Chondrocyte (in vitro differentiated cells): ENCODE measurements at places on chromosomes 2 and 18. TPM values are rescaled to one million over a fixed set of nuclear protein-coding genes. Genes with fewer than 3 reads are reported as not detected.

GRCh38 chr2:85248773-85249509, 78.8 kb downstream of the TGOLN2 start:
- peaks cover 54% of the 10 kb centered on the region for H3K4me1 ChIP-seq
- peak overlapping the region; percentile 91 for H3K27ac ChIP-seq
- no peaks in the 10 kb centered on the region for H3K27me3 ChIP-seq
- H3K4me3 ChIP-seq: peak overlapping the region; percentile 23
- peak; percentile 53 for DNase-seq
- H3K36me3 ChIP-seq: peaks cover 3% of the 10 kb centered on the region

TMEM17 gene
- 2.6 to 3.8 TPM (median 3.8 TPM) in 3 replicates for total RNA-seq

RAB6D gene
- 0.07 TPM in 1 of 3 replicates, not detected in the others for total RNA-seq

DNA sequence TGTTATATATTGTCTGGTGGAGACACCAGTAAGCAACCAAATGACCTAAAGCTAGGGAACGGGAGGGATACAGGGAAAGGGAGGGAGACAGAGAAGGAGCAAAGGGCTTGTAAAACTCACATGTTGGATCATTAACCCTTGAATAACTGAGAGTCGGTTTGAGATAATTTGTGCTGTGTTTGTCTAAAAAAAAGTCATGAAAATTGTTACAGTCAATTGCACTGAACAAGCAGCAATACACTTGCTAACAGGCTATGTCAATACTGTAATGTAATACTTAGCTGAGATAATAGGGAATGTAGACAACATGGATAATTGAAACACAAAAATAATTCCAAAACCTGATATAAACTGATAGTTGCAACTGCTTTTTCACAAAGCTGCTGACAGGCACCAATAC, 71.3 kb upstream of the ZNF521 start:
- DNase-seq: no peak
- H3K36me3 ChIP-seq: no peaks in the 10 kb centered on the region
- no peaks in the 10 kb centered on the region for H3K27me3 ChIP-seq

RRM2 gene
- total RNA-seq: 25.7 to 48.3 TPM (median 26.0 TPM) in 3 replicates

DNA sequence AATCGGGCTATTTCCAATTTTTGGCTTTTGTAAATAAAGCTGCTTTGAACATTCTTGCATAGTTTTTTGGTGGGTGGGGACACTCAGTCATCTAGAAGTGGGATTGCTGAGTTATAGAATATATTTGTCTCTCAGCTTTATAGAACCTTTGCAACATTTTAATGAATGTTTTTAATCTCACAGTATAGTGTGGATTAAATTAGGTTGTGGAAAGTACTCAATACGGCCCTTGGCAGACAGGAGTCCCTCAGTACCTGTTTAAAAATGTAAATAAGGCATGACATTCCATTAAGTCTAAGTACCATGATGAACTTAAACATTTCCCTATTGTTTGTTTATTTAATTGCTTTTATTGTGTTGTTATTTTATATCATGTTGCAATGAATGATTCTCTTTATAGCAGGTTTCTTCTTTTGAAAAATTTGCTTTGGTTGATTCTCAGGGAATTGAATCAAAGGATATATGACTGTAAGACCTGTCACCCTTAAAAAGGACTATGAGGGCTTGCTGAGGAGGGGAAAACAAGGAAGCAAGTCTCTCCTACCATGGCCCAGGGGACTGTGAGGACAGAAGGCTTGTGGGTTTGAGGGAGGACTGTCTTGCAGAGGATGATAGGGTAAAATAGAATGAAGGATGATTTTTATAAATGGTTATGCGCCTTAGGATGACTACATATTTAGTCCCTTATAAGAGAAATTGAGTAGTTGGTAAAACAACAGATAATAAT, 165.1 kb downstream of the RPIA start:
- no peak overlapping the region for H3K27ac ChIP-seq
- no peaks in the 10 kb centered on the region for H3K36me3 ChIP-seq
- DNase-seq: no peak
- H3K27me3 ChIP-seq: peaks cover 25% of the 10 kb centered on the region
- no peaks in the 10 kb centered on the region for H3K4me1 ChIP-seq

TCF4 gene
- total RNA-seq: 36.8 to 91.8 TPM (median 46.6 TPM) in 3 replicates

OXER1 gene
- total RNA-seq: 0.31 to 1.8 TPM (median 1.7 TPM) in 3 replicates

- peak overlapping the region; percentile 58 for H3K27ac ChIP-seq
- DNase-seq: no peak
- H3K4me3 ChIP-seq: no peak overlapping the region
- no peaks in the 10 kb centered on the region for H3K36me3 ChIP-seq
Observed at GRCh38 chr2:9699139-9700108, 68.6 kb upstream of the YWHAQ start.

GRCh38 chr2:132757676-132758075, 87.7 kb upstream of the LYPD1 start:
- H3K4me3 ChIP-seq: no peak overlapping the region
- no peak for DNase-seq
- no peaks in the 10 kb centered on the region for H3K36me3 ChIP-seq
- H3K4me1 ChIP-seq: peaks cover 6% of the 10 kb centered on the region

DNA sequence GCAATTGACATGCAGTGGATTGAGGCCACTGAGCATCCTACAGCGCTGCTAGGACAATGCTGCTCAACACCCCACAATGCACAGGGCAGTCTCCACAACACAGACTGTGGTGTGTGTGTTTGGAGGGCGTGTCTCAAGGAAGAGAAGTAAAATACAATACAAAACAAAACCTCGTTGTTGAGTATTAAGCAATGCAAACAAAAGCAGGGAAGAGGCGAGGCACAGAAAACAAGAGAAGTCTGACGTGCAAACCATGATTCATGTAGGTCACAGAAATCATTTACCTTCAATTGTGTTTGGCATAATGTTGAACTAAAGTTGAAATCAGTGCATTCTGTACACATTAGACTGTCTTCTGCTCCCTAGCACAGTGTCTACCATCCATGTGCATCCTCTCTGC, 260.9 kb downstream of the PHLPP1 start:
- no peaks in the 10 kb centered on the region for H3K4me1 ChIP-seq
- no peaks in the 10 kb centered on the region for H3K27me3 ChIP-seq
- H3K4me3 ChIP-seq: no peak overlapping the region
- DNase-seq: no peak
- peaks cover 12% of the 10 kb centered on the region for H3K36me3 ChIP-seq

GRCh38 chr2:136206613-136207012, 88.7 kb upstream of the CXCR4 start:
- H3K27me3 ChIP-seq: no peaks in the 10 kb centered on the region
- no peaks in the 10 kb centered on the region for H3K4me1 ChIP-seq
- H3K27ac ChIP-seq: no peak overlapping the region

- peak overlapping the region; percentile 70 for H3K27ac ChIP-seq
- DNase-seq: no peak
- no peaks in the 10 kb centered on the region for H3K36me3 ChIP-seq
- H3K4me3 ChIP-seq: no peak overlapping the region
- no peaks in the 10 kb centered on the region for H3K27me3 ChIP-seq
Observed at GRCh38 chr2:181152701-181153100, 172.3 kb downstream of the UBE2E3 start.

ASXL2 gene
- total RNA-seq: 24.7 to 31.9 TPM (median 27.1 TPM) in 3 replicates

- DNase-seq: no peak
- H3K36me3 ChIP-seq: no peaks in the 10 kb centered on the region
- H3K4me1 ChIP-seq: no peaks in the 10 kb centered on the region
- H3K4me3 ChIP-seq: no peak overlapping the region
- no peak overlapping the region for H3K27ac ChIP-seq
Observed at GRCh38 chr2:60350791-60351190, 202.7 kb downstream of the BCL11A start.

ITGA4 gene
- total RNA-seq: 21.3 to 23.0 TPM (median 21.5 TPM) in 3 replicates
